ENCODE measurements at places on chromosomes 2 and 18.

GRCh38 chr18:54871231-54871630, 43.0 kb downstream of the RAB27B start:
- no peak for DNase-seq

DNA sequence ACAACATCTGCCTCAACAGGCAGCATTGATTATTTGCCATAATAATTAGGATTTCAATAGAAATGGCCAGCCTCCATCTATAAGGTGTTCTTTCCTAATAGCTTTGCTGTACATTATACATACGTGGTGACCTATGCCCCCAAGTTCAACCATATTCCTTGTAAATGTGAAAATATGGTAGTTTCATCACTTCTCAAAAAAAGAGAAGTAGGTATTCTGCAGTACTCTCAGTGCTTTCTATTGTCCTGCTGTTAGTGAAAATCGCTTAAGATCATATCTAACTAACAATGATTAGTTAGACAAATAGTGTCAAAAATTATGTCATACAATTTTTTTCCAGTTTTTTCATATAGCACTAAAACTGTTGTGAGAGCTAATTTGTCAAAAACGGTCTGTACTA, 79.6 kb downstream of the SLC4A10 start:
- no peak for DNase-seq

- DNase-seq: no peak
These were observed at the start of gene REG1B for GRCh38 chr2:79087785-79088364. TSS of gene REG1B (minus strand) at chr2:79087993. CDS start at chr2:79087612, 381 bp downstream.

DNA sequence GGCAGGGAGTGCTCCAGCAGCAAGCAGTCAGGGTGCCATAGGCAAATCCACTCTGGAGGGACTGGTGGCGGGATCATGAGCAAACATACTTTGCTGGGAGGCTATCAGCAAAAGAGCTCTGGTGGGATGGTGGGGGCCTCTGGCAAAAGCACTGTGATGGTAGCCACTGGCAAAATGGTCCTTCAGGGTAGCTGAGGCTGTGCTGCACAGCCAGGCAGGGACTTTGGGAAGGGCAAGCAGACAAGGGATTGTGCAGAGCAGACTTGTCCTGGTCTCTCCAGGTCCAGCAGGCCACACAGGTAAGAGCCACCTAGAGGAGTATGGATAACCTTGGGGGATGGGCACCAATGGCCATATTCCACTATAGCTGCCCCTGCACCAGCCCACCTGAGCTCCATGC, 129.4 kb upstream of the OTOS start:
- DNase-seq: no peak

GRCh38 chr2:11788461-11789124, 42.2 kb downstream of the LPIN1 start:
- DNase-seq: no peak

DNA sequence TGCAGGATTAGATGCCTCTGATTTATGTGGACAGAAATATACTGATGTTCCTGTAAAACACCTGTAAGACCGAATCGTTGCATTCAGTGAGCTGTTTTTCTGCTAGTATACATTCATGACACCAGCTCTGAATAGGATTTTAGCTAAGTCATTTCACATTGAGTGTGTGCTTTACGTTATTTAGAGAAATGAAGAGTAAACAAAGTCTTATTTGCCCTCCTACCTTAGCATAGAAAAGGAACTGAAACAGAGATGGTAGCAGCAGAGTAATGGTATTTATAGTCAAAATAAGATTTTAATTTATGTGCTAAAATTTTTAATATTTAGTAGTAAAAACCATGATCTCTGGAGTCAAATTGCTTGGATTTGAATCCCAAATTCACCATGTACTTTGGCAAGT, 168.0 kb downstream of the CERS6 start:
- no peak for DNase-seq

DNA sequence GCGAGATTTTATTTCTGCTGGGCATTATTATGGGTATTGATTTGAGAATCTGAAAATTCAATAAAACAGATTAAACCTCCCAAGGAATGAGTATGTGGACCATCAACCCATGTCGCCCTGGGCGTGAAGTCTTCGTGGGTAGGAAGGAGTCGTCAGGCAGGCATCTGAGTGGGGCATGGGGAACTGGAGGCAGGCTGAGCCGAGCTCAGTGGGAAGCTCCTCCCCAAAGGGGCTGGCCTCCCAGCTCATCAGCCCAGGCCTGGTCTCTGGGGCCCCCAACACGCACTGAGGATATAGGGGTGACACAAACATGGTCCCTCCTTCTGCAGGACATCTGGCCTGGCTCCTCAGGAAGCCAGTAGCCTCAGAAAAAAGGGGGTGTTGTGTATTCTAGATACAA, 265.2 kb downstream of the TFCP2L1 start:
- DNase-seq: no peak

- no peak for DNase-seq
These were observed 151.1 kb upstream of the SLC1A4 start for GRCh38 chr2:64837925-64838641.

GRCh38 chr18:23291456-23292205, 156.3 kb downstream of the CABLES1 start:
- DNase-seq: no peak

GRCh38 chr2:157172866-157173578, 84.5 kb upstream of the GALNT5 start:
- DNase-seq: no peak

- no peak for DNase-seq
These were observed 62.1 kb upstream of the REL start for GRCh38 chr2:60819155-60819862.

- DNase-seq: no peak
These were observed 240.3 kb downstream of the VAPA start for GRCh38 chr18:10153924-10154752.

- no peak for DNase-seq
These were observed 43.1 kb downstream of the CHMP3 start for GRCh38 chr2:86520153-86520552.

GRCh38 chr18:37649416-37649815, 83.8 kb upstream of the CELF4 start:
- DNase-seq: no peak

DNA sequence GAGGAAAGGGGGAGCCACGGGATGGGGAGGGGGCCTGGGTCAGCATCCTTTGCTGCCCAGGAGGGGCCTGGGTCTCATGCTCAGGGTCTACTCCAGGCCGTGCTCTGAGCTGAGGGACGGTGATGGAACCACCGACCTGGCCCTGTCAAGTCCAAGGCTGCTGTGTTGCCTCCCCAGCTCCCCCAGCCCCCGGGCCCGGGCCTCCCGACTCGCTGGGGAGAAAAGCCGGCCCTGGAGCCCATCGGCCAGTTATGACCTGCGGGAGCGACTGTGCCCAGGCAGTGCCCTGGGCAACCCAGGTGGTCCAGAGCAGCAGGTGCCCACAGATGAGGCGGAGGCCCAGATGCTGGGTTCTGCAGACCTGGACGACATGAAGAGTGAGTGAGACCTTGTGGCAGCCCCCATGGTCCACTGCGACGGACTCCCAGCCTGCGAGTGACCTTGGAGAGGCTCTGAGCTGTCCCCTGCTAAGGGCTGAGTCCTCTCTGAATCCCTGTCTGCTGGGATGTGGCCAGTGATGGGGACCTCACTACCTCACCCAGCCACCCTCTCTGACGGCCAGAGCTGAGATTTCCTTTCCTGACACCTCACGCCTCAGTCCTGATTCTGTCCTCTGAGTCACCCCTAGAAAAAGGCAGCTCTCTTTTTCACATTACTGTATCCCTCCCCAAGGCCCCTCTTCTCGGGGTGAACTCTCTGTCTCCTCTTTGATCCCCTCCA, 2.7 kb downstream of the SLC4A3 start:
- DNase-seq: no peak

GRCh38 chr2:15348636-15349035, 212.5 kb downstream of the NBAS start:
- DNase-seq: no peak

DNA sequence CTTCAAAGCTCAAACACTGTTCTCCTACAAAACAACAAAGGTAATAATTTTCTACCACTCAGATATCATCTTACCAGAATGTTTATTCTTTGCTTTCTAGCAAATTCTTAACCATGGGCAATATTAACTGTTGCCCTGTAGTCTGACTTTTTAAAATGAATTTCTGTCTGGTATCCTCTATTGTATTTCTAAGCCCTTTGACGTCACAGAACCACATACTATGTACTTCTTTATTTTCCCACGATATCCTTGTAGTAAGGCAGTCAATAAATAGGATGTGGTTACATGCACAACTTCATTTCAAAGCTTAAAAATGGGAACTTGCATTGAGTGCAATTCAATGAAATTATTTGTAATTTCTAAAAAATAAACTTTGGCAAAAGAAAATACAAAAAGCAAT, 58.7 kb downstream of the THADA start:
- peak; percentile 48 for DNase-seq

DNA sequence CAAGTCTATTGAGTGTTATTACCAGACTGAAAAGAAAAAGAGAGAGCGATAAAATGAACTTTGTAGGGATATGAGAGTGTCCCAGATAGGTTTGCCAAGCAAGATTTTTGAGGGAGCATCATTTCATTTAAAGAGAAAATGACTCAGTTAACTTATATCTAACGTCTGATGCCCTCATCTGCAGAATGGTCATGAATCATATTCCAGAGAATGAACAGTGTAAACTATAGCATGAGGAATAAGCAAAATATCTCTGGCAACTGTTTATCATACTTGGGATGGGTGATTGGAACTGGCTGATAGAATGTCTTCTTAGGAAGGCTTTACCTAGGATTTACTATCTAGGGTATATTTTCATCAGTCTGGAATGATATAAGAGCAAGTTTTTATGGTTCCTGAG, 289.4 kb downstream of the CMPK2 start:
- no peak for DNase-seq

DNA sequence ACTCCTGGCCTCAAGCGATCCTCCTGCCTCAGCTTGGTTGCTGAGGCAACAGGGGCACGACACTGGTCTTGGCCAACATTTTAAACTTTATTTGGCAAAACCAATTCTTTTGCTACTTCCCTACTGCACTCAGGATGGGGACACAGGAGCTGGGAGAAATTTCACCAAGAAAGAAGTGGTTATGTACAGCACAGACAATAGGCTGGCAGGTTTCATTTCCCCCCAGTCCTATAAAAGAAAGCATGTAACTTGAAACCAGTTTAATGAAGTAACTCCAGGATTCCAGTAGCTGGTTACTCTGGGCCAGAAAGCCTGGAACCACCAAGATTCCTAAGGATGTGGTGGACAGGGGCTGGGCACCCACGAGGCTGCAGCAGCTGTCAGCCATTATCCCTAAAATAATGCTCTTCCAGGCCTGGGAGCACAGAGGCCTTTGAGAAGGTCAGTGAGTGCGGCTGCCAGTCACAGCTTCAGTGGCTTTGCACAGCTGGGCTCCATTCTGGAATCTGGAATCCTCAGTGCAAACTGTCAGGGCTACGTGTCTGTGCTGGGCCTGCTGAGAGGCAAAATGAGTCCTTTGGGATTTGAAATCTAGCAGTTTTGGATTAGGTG, 142.3 kb upstream of the ITGA6 start:
- peak; percentile 44 for DNase-seq

DNA sequence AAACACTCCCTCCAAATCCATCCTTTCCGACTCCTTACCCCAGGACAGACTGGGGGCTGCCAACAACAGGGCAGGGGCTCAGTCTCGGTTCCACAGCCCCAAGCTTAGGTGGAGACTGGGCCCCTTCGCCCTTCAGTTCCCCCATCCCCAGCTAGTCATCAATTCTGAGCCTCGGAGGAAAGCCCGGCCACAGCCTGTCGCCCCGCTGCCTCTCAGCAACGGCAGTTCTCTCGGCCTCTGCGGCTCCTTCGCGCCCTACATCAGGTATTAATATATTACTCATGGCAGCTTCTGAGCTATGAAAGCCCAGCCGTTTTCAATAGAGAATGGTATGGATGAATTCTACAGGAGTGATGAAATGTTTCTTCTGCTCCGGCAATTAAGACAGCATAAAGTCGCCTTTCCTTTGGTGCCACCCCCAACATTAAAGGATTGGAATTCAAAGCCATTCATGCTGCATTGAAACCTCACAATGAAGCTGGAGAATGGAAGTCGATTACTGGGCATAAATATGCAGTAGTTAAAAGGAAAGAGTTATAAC, 2.8 kb downstream of the HDAC4 start:
- no peak for DNase-seq

- DNase-seq: peak; percentile 85
These were observed 732 bp upstream of the ANXA4 start for GRCh38 chr2:69741229-69741574.

DNA sequence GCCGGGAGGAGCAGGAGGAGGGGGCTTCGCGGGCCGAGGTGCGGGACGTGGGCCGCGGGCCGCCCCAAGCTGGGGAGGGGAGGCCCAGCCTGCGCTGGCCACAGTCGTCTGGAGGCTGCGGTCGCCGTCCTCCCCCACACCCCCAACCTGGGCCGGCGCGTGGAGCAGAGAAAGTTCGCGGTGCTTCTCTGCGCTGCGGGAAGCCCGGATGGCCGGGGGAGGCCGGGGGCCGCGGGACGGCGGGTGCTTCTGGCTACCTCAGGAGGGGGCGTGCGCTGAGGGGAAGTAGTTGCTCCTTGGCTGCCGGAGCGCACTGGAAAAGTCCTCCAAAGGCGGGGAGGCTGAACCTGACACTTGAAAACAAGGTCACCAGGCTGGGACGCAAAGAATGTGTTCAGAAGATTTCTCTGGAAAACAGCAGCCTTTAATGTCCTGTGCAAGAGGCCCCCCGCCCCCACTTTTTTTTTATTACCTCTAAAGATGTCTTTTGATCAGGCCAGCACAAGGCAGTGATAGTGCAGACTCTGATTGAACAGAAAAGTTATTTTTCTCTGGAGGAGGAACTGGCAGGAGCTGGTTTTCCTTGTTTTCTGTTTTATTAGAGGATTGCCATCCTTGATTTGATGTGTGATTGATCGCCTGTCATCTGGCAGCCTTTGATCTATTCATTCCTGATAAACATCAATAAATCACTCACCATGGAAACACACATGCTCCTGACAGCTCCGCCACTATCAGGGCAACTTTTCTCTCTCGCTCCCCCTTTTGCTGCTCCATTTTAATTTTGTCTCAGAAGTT, 1.6 kb downstream of the TSHZ1 start:
- DNase-seq: no peak

DNA sequence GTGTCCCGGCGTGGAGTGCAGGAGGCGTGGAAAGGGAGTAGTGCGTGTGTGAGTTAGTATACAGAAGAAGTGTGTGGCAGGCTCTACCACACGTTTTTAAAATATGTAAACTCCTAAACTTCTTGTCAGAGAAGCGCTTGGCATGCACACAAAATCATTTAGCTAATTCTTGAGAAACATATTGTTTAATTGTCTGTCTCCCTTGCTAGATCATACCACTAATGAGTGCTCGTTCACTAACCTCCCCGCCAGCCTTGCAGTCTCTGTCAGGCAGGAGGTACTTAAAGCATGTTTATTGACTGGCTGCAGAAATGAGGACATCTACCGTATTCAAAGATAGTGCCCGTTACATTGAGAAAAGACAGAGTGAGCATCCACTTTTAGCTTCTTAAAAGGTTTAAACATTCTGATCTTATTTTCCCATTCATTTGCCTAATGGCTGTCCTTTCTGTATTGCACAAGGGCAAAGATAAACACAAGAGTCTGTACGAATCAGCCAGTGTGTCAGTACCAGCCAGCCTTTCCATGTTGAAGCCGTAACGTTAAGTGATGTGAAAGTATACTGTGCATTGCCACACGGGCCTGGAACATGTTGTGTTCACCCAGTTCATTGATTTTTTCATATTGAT, 41.4 kb downstream of the TRAPPC12 start:
- no peak for DNase-seq

All from HL-60 (cell line).